ENCODE measurements at places on chromosomes 16 and 17.
A peak's percentile ranks its signal among the peaks of the same experiment; 100 is the strongest.

DNA sequence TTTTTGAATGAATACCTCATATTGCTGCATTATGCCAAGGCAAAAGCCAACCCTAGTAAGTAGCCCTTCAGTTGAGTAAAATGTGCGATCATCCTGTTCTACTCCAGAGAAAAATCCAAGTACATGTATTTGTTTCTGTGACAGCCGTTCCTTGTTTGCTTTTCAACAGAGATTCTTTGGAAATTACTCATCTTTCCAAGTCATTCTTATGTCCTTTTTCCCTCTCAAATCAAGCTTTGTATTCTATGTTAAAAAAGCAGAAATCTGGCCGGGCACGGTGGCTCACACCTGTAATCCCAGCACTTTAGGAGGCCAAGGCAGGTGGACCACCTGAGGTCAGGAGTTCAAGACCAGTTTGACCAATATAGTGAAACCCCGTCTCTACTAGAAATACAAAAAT is 112.9 kb upstream of the HAS3 start:
- DNase-seq, result peak; percentile 76

- no peak for DNase-seq
Observed at GRCh38 chr17:64329588-64329987, 61.1 kb downstream of the PECAM1 start.

GRCh38 chr17:36142806-36143205 is 33.6 kb downstream of the TBC1D3B start:
- DNase-seq, result no peak

DNA sequence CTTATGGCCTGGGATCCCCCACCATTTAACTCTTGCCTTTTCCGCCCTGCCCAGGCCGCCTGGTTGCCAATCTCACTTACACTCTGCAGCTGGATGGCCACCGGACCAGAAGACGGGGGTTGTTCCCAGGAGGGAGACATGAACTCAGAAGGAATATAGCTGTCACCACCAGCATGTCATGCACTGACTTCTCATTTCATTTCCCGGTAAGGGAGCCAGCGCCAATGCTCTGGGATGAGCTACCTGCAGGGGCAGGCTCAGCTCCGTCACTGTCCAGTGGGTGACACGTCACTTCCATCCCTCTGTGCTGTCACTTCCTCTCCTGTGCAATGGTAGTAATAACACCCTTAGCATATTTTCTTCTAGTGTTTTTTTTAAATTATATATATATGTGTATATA is 26.7 kb downstream of the ITGAL start:
- no peak for DNase-seq

GRCh38 chr17:1607971-1608320 is 20.7 kb downstream of the SLC43A2 start:
- DNase-seq, result no peak

- no peak for DNase-seq
Observed at GRCh38 chr16:84545114-84545737, 40.8 kb upstream of the MEAK7 start.

GRCh38 chr16:26642047-26642664 is 424.6 kb upstream of the C16orf82 start:
- no peak for DNase-seq

DNA sequence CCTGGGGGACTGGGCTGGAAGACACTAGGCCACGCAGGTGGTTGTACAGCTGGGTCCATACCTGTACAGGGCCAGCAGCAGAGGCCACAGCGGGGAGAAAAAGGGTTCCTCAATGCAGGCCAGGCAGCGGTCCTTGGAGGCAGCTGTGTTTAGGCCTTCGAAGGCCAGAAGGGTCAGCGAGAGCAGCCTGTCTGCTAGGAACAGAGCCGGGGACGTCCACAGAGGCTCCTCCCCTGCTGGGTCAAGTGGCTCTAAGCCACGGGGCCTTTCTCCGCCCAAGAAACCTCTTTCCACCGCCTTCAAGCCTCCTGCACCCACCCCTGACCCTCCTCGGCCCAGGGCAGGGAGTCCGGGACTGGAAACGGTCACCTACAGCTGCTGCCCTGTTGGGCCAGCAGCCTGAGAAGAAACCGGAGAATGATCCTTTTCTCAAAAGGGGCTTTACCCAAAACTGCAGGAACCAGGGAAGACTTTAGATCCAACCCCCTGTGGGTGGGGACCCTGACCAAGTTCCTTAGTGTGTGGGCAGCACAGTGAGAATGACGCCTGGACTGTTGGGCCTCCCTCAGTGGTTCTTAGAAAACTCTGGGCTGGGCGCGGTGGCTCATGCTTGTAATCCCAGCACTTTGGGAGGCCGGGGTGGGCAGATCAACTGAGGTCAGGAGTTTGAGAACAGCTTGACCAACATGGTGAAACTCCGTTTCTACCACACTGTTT is 8.4 kb upstream of the SPATA2L start:
- no peak for DNase-seq

DNA sequence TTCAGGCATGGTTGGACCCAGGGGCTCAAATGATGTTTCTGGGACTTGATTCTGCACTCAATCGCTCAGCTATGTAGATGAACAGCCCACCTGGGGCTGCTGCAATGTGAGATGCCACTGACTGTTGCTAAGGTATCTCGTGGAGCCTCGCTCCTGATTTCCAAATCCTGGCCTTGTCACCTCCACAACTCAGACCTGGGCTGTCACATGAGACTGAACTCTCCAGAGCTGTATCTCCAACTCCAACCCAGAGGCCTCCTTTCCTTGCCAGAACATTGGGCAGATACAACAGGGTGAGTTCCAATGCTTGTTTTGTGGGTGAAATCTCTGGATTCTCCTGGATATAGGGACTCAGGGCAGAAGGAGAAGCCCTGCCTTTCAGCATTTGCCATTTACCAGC is 79.5 kb downstream of the GNAO1 start:
- DNase-seq, result no peak

DNA sequence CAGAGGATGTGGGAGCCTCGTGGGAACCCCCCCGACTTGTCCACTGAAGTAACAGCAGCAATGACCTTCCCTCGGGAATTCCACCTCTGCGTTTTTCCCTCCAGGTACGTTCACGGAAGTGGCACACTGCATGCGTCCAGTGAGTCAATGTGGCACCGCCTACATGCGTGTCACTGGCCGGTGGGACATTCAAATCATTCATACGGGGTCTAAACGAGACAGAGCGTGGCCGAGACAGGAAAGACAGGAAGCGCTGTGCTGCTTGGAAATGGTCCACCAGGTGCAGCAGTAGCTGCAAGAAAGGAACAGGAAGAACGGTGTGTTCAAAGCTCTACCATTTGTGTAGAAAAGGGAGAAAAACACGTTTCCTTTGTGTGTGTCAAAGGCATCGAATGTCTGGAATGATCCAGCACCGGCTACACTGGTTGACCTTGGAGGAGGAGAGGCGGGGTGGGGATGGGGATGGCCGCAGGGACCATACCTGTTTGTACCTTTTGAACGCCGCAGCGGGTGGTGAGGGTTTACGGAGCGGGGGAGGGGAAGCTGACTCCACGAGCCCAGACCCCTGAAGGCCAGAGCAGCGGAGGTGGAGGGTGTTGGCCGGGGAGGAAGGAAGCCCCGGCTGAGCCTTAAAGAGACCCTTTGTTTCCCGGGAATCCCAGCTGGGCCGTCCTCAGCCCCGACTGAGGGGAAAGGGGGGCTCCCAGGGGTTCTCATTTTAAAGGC is 1.7 kb upstream of the PGAP6 start:
- no peak for DNase-seq

DNA sequence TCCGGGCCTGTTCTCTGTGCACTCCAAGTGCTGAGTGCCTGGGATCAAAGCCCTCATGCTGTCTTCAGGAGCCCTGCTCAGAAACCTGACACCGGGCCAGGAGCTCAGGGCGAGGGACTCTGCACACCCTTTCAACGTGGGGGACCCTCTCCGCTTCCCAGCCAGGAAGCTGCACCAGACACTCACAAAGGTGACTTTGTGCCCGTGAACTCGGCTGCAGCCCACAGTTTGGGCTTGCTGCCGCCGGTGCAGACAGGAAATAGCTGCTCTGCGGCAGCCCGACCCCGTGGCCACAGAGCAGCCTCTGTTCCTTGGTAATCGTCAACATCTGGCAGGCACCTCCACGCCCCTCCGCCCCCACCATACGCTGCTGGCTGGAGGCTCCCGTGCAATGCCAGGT is 93.4 kb upstream of the METRNL start:
- no peak for DNase-seq

DNA sequence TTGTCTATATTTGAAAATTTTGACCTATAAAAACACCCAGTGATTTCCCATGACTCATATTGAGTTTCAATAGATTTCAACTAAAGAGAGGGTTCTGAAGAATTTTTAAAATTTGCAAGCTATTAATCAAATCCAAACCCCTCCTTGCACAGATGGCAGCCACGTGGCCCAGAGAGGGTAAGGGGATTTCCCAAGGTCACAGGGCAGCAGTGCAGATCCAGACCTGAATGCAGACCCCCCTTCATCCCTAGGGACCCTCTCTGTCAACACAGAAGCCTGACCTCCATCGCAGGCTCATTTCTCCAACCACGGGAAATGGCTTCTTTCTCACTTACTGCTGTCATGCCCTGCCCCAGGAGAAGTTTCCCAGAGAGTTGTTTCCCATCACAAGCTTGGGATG is 24.7 kb upstream of the CES5A start:
- no peak for DNase-seq

GRCh38 chr16:68732042-68732680 is 4.9 kb upstream of the CDH1 start:
- peak; percentile 46 for DNase-seq

DNA sequence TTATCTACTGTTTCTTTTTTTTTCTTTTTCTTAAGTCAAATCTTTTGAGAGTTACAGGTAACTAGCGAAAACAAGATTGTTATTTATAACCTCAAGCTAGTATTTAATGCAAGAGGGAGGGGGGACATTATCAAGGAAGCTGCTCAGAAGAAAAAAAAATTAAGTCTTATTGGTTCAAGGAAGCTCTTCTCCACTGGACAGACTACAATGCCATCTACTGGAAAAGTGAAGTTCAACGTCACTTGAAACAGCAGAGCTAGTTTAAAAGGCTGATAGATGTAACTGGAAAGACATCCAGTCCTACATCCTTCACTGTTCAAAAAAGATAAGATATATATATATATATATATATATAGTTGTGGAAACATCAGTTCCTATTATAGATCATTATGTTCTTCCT is 418.0 kb upstream of the PSMD7 start:
- peak; percentile 44 for DNase-seq

GRCh38 chr16:89596957-89597649 is 16.3 kb upstream of the DPEP1 start:
- DNase-seq, result no peak

DNA sequence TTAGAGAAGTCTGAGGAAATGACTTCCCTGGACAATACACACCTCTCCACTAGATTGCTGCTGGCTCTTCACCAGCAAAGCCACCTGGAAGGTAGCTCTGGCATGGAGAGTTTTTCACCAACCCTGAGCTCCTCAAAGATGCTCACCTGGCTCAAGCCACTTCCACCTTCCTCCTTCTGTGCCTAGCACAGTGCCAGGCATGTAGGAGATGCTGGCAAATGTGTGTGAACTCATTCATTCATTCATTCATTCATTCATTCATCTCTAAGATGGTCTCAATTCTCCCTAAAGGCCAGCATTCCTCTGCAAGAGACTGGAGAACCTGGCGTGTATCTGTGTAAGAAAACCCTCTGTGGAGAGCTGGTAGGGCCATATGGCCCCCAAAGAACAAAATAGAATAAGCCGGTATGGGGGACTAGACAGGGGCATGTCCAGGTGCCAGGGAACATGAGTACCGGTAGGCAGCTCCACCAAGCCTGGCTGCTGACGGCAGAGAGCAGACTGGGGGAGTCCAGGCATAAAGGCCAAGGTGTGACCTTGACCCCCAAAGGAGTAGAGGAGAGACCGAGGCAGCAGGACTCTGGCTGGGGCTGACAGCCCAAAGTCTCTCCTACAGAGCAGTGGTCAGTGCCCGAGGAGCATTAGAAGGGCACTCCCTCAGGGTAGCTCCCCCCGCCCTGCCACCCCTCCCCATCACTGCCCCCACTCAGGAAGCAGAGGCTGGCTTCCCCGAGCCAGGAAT is 132.2 kb upstream of the TNRC6C start:
- DNase-seq, result no peak

- DNase-seq, result no peak
Observed at GRCh38 chr17:76333673-76334505, 19.8 kb downstream of the PRPSAP1 start.

DNA sequence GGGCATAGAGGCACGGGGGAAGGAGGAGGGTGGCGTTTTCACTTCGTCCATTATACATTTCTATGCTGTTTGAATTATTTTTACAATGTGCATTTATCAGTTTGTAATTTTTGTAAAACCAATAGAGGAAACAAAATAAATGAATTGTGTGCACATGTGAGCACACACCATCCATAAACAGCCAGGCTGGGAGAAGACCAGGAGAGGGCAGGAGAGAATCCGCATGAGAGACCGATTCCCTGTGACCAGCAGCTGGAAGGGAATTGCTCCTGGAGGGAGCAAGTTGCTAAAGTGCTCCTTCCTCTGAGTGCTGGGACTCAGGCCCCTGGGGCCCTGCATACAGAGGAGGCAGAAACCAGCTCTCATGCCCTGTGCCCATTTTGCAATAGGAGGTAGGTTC is 126.0 kb downstream of the ABCC12 start:
- no peak for DNase-seq

DNA sequence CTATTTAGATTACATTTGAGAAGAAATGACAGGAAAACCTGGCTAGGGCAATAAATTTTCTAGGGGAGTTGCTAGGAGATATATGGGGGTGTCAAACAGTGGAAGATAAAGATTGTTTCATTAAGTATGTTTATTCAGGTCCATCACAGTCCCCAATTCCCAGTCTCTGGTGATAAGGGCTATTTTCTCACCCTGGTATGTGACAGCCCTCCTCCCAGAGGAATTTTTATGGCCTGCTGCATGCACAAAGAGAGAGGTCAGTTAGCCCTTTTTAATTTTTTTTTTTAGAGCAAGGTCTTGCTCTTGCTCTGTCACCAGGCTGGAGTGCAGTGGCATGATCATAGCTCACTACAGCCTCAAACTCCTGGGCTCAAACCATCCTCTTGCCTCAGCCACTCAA is 53.6 kb upstream of the ATF7IP2 start:
- no peak for DNase-seq

DNA sequence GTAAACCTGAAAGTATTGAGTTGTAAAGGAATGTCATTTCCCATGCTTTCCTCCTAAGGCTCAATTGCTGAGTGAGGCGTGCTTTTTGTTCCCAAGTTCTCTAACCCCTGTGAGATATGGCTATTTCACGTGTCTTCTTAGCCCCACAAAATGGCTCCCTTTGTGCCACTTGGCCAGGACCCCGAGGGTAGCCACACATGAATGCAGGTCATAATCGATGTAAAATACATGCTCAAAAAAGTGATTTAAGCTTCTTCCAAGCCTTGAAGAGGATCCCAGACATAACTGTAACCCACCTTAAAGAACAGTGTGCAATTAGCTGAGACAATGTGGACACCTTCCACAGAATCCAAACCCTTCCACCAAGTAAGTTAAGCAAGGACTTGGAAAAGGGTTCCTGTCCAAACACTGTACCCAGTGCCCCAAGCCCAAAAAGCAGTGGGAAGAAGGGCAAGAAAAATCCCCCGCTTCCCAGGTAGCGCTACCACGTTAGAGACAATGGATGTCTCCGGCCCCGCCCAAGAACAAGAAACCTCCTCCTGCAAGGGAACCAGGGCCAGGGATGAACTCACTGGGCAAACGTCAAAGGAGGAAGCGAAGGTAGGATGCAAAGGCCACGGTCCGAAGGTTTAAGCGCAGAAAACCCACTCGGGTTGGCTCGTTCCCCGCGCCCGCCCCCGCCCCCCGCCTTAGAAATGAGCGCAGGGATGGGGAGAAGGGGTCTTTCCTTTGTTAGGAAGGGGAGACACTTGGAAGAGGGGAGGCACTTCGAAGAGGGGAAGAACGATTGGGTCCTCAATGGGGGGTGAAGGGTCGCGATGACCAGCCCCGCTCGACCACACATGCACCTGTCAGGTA is 1.2 kb downstream of the JPT1 start:
- DNase-seq, result peak; percentile 57

- DNase-seq, result peak; percentile 58
Observed at GRCh38 chr16:69482410-69482991, 58.1 kb downstream of the CYB5B start.
